A549 treated with AZD2906 at 1 μM for 4 hours (cell line): ENCODE measurements at places on chromosomes 13 and 19. TPM values are rescaled to one million over a fixed set of nuclear protein-coding genes. Genes with fewer than 3 reads are reported as not detected.

The SLC7A9 gene
- 0.13 to 0.43 TPM (median 0.31 TPM) in 5 replicates for total RNA-seq

The HIPK4 gene
- 0.28 to 0.43 TPM (median 0.33 TPM) in 5 replicates for total RNA-seq

The PDX1 gene
- total RNA-seq = 0.03 to 0.12 TPM (median 0.06 TPM) in 5 replicates

The COL5A3 gene
- 2.6 to 3.6 TPM (median 2.9 TPM) in 5 replicates for total RNA-seq

The FAM174C gene
- total RNA-seq = 45.2 to 91.9 TPM (median 83.0 TPM) in 5 replicates

The KLHL1 gene
- not detected in 5 replicates for total RNA-seq

The IFNL1 gene
- 0.11 TPM in 1 of 5 replicates, not detected in the others for total RNA-seq

The ZNF606 gene
- total RNA-seq = 1.6 to 2.4 TPM (median 2.3 TPM) in 5 replicates

The ZNF383 gene
- 6.1 to 7.7 TPM (median 6.4 TPM) in 5 replicates for total RNA-seq

The C19orf81 gene
- 3.5 to 13.4 TPM (median 10.5 TPM) in 5 replicates for total RNA-seq

The NLRP11 gene
- 0.01 to 0.03 TPM (median 0.03 TPM) in 4 of 5 replicates, not detected in the other for total RNA-seq

The MAP4K1 gene
- 0.40 to 0.85 TPM (median 0.72 TPM) in 5 replicates for total RNA-seq

The OBI1 gene
- 7.5 to 10.9 TPM (median 7.8 TPM) in 5 replicates for total RNA-seq

The ZNF850 gene
- 0.31 to 0.76 TPM (median 0.37 TPM) in 5 replicates for total RNA-seq

The ZNF534 gene
- not detected in 5 replicates for total RNA-seq

The BST2 gene
- total RNA-seq = 0.12 to 0.22 TPM (median 0.16 TPM) in 5 replicates

The C19orf73 gene
- 0.91 to 2.0 TPM (median 1.6 TPM) in 5 replicates for total RNA-seq

The ZNF486 gene
- total RNA-seq = not detected in 5 replicates

The FAM83E gene
- total RNA-seq = 0.12 to 0.40 TPM (median 0.21 TPM) in 5 replicates

The CAB39L gene
- 1.4 to 2.5 TPM (median 1.8 TPM) in 5 replicates for total RNA-seq

The CADM4 gene
- 6.9 to 10.1 TPM (median 9.3 TPM) in 5 replicates for total RNA-seq

The ATP4A gene
- 0.06 to 0.14 TPM (median 0.13 TPM) in 4 of 5 replicates, not detected in the other for total RNA-seq

The MUC16 gene
- 0.02 to 0.03 TPM (median 0.02 TPM) in 5 replicates for total RNA-seq

The MISP gene
- total RNA-seq = 67.9 to 84.4 TPM (median 83.1 TPM) in 5 replicates

The RDH13 gene
- total RNA-seq = 16.3 to 22.1 TPM (median 20.4 TPM) in 5 replicates

The PCDH17 gene
- total RNA-seq = 0.01 TPM in 3 of 5 replicates, not detected in the others

The VAV1 gene
- total RNA-seq = 6.2 to 8.2 TPM (median 6.7 TPM) in 5 replicates

The BEST2 gene
- 2.4 to 4.3 TPM (median 3.7 TPM) in 5 replicates for total RNA-seq

The MCEMP1 gene
- total RNA-seq = not detected in 5 replicates

The RGL3 gene
- total RNA-seq = 1.1 to 2.1 TPM (median 1.4 TPM) in 5 replicates

The LIM2 gene
- total RNA-seq = not detected in 5 replicates

The DAPK3 gene
- 44.3 to 47.3 TPM (median 45.1 TPM) in 5 replicates for total RNA-seq

The HMG20B gene
- total RNA-seq = 37.4 to 62.5 TPM (median 61.1 TPM) in 5 replicates

The ZNF211 gene
- total RNA-seq = 5.3 to 6.4 TPM (median 6.2 TPM) in 5 replicates

The ADAMTSL5 gene
- total RNA-seq = 2.8 to 4.2 TPM (median 3.3 TPM) in 5 replicates

The ZNF575 gene
- 1.2 to 2.6 TPM (median 2.2 TPM) in 5 replicates for total RNA-seq

The F2RL3 gene
- 0.06 TPM in 1 of 5 replicates, not detected in the others for total RNA-seq

The PRX gene
- total RNA-seq = 1.1 to 1.8 TPM (median 1.3 TPM) in 5 replicates

The GDF15 gene
- 10.6 to 23.6 TPM (median 18.0 TPM) in 5 replicates for total RNA-seq

The DMKN gene
- total RNA-seq = 34.4 to 41.4 TPM (median 35.8 TPM) in 5 replicates

The SHISA7 gene
- total RNA-seq = 0.01 TPM in 1 of 5 replicates, not detected in the others

The THSD1 gene
- total RNA-seq = 5.4 to 6.7 TPM (median 6.0 TPM) in 5 replicates

The SLC17A7 gene
- 0.49 to 0.71 TPM (median 0.60 TPM) in 5 replicates for total RNA-seq

The MED16 gene
- 14.3 to 26.1 TPM (median 24.5 TPM) in 5 replicates for total RNA-seq

The ZNF665 gene
- total RNA-seq = not detected in 5 replicates

The KLK15 gene
- total RNA-seq = not detected in 5 replicates

The MZF1 gene
- 8.8 to 14.7 TPM (median 14.1 TPM) in 5 replicates for total RNA-seq

The SPINT2 gene
- total RNA-seq = 232 to 335 TPM (median 321 TPM) in 5 replicates

The ZNF77 gene
- total RNA-seq = 1.4 to 2.0 TPM (median 1.6 TPM) in 5 replicates

The BRSK1 gene
- 2.8 to 3.4 TPM (median 3.3 TPM) in 5 replicates for total RNA-seq

The RFPL4AL1 gene
- 0.10 to 0.29 TPM (median 0.14 TPM) in 4 of 5 replicates, not detected in the other for total RNA-seq

The GSX1 gene
- total RNA-seq = not detected in 5 replicates

The OLFM2 gene
- total RNA-seq = 8.4 to 11.8 TPM (median 10.2 TPM) in 5 replicates

The EEF2 gene
- total RNA-seq = 919 to 1,074 TPM (median 1,044 TPM) in 5 replicates

The MED25 gene
- 50.2 to 70.6 TPM (median 70.4 TPM) in 5 replicates for total RNA-seq
